ENCODE measurements at places on chromosomes 6 and 20.

GRCh38 chr6:73242001-73242400 lies 16.7 kb upstream of the KHDC1L start:
- DNase-seq, result no peak

GRCh38 chr6:131322125-131322524 lies 186.9 kb downstream of the AKAP7 start:
- DNase-seq, result no peak

- no peak for DNase-seq
Measured at GRCh38 chr20:41094353-41095055, 42.8 kb upstream of the PLCG1 start.

DNA sequence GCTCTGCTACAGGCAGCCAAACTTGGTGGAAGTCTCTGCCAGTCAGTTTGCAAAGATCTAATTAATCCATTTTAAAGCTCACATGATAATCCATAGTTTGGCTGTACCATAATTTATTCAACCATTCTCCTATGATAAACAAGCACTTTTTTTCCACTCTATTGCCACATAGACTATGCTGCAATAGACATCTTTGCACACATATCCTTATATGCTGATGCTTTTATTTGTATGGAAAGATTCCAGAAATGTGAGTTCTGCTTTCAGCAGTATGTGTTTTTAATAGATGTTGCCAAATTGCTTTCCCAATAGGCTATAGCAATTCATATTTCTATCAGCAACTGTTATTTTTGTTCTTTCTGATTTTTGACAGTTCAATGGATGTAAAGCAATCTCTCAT lies 628.0 kb downstream of the KIF16B start:
- DNase-seq, result no peak

DNA sequence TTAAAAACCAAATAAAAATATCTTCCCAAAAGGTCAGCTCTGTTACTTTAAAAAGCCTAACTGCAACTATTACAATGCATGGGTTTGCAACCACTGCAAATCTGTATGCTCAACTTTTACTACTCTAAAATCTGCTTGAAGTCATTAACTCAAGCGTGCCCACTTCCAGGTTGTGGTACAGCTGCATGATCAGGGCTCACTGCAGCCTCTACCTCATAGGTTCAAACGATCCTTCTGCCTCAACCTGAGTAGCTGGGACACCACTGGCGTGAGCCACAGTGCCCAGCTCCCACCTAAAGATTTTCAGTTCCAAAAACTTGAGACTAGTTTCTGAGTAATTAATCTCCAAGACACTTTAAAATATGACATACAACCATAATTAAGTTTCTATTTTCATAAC lies 8.2 kb downstream of the DIDO1 start:
- no peak for DNase-seq

All from NCI-H1436 treated with DMSO at 0.1 percent for 48 hours (cell line).